ENCODE measurements at places on chromosomes 1 and 21.

- DNase-seq = peak; percentile 62
Observed at GRCh38 chr1:109793486-109794318, 30.0 kb upstream of the EPS8L3 start.

DNA sequence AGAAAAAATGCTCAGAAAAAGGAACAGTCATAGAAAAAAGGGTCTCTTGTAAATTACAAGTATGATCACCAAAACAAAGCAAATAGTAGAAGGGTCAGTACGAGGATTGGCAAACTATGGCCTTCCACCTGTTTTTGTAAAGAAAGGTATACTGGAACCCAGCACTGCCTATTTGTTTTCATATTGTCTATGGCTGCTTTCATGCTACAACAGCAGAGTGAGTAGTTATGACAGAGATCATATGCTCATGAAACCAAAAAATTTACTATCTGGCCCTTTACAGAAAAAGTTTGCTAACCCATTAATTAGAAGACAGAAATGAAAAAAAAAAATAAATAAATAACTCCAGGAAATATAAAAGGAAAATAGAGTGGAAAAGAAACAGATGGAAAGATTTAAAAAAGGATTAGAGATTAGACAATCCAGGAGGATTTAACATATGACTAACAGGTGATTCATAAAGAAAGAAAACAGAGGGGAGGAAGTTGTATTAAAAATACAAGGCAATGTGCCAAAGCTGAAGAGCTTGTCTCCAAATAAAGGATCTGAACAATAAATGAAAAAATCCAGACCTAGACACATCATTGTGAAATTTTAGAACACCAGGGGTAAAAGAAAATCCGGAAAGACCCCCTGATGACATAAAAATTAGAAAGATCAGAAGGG, 108.5 kb upstream of the SERTAD4 start:
- DNase-seq = no peak

- DNase-seq = peak; percentile 11
Observed at GRCh38 chr1:50750021-50750619, 209.9 kb downstream of the FAF1 start.

GRCh38 chr1:31412732-31413404, at the start of gene SERINC2:
Gene SERINC2 (plus strand): TSS chr1:31413213. CDS start chr1:31413266, 53 bp downstream.
- DNase-seq = no peak

- DNase-seq = no peak
Observed at GRCh38 chr1:43868741-43869067, 64.9 kb upstream of the ARTN start.

GRCh38 chr1:105416261-105416660, 1640.2 kb upstream of the PRMT6 start:
- no peak for DNase-seq

DNA sequence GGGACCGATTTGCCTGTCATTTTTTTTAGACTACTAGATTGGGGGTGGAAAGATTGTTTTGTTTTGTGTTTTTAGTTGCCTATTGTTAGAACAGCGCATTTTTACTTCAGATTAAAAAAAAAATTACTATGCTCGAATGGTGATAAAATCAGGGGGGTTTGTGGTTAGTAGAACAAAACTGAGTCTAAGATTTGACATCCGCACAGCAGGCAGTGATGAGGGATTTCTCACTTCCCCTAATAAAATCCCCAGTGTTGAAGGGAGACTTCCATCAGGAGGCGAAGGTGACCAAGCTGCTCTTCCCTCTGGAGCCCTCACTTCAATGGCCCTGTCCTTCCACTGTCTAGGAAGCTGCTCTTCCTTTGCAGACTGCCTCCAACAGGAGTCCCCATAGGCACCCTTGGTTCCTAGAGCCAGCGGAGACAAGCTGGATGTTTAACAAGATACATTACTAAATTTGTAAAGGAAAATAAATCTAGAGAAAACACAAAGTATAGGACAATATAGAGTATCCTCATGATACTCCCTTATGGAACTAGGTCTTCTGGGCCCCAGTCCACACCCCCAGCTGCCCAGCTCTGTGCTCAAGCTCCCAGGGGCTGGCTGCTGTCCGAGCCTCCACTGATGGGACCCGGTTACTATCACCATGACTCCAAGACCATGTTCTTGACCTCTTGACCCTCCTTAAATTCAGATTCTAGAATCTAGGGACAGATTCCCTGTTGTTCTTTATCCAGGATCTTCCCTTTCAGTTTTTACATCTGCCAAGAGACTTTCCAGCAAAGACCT, 31.0 kb downstream of the TENT5C start:
- peak; percentile 46 for DNase-seq

- no peak for DNase-seq
Observed at GRCh38 chr1:201329286-201329685, 46.0 kb downstream of the PKP1 start.

DNA sequence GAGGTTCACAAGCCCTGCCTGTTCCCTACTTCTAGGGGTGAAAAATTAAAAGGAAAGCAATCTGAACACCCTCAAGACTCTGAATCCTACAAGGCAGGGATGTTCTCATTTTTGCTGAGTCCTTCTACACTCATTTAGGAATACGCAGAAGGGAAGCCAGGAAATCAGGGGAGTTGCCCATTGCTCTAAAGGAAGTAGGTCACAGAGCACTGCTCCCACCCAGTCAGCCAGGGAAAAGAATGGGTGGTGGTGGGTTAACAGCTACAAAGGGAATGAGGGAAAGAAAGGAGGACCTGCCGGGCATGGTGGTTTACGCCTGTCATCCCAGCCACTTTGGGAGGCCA, 2.4 kb upstream of the CTTNBP2NL start:
- DNase-seq = no peak

GRCh38 chr21:42733874-42734273, 80.5 kb downstream of the PDE9A start:
- DNase-seq = no peak

DNA sequence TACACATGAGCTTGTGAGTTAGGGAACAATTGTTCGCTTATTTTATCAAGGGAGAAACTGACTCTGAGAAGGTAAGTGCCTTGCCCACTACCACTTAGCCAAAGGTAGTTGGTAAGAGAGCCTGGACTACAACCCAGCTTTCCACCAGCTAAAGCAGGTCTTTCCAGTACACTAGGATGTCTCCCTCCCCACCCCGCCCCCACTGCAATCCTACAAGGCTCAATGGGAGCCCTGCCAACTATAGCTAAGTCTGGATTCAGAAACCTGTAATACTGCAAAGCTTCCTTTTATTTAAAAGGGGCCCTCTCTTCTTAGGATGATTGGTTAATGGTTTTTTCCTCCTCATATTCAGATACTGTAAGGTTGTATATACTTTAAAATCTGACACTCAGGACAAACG, 102.0 kb upstream of the C8B start:
- DNase-seq = no peak

DNA sequence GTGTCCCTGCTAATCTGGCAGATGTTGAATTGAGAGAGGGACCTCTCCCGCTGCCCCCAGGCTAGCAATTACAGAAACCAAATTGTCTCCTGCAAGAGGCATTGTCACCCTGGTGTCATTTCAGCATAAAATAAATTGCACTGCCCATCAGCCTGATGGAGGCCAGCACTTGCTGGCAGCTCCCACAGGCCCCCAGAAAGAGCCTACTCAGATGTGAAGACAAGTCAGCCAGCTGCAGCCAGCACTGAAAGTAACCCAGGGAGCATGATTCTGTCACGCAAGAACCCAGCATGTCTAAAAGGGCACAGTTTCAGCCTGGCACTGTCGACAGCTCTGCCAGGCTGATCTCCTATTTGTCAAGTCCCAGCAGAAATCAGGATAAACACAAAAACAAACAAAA, 110.3 kb upstream of the CTTNBP2NL start:
- DNase-seq = no peak

DNA sequence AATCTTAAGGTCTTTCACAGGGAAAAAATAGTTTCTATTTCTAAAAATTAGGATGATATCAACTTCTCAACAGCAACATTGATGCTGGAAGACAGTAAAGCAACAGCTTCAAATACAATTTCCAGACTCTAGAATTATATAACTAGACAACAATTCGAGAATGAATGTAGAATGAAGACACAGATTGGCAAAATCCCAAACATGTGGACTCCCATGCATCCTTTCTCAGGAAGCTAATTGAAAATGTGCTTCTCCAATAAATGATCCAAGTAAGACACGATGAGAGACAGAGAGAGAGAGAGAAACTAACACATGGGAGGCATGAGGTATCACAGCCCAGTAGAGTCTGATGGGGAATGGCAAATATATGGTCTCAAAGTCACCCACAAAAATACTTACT, 21.5 kb upstream of the SIM2 start:
- no peak for DNase-seq

DNA sequence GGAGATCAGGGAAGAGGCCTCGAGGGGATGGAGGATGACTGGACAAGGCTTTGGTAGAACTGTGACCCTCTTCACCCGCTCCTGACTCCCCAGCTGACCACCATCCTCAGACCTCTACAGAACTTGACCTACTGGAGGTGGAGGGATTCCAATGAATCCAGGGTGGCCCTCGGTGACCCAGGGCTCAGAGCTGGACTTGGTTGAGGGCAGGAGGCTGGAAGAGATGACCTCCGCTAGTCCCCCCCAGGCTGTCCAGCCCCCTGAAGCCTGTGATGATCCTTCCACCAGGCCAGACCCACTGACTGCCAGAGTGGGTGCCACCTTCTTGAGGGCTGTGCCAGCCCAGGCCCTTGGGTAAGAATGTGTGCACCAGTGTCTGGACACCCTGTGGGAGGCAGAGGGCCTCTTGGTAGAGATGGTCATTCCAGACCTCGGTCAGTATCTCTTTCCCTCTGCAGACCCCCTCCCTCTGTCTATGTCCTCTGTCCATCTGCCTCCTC, 44.9 kb downstream of the ATP1B1 start:
- DNase-seq = no peak

- no peak for DNase-seq
Observed at GRCh38 chr21:19048098-19048672, 644.6 kb upstream of the TMPRSS15 start.

DNA sequence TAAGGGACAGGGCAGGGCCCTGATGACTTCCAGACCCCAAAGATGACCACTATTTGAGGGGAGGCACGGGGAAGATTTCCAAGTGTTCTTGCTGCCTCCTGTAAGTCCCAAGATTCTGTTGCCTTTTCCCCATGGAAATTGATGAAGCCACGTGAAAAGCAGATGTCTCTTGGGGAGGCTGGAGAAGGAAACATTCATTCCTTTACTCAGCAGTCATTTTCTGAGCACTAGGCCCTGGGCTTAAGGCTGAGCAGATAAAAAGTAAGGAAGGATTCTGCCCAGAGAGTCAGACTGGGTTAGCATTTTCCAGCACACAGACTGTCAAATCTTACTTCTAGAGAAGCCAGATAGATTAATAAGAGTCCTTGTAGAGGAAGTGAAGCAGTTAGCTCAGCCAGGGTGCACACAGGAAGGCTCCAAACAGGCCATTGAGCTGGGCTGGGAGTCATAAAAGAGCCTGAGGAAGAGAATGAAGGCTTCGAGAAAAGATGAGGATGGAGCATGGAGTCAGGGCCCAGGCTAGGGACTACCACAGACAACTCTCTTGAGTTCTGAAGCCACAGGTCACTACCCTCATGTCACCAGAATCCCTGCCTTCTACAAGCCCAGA, 10.1 kb downstream of the EXTL1 start:
- no peak for DNase-seq

DNA sequence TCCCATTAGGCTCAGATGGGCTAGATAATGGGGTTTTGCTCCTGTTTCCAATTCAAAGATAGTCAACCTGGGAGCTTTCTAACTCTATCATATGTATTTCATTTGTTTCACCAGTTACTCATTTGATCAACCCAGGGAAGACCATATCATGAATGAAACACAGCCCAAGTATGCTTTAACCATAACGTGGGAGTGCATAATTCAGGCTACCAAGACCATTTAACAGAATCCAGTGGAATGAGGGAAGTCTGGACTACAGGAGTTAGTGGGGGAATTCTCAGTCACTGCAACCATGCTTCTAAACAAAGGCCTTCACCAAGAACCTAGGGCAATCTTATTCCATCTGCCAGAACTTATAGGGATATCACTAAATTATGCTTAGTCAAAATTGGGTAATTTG, 15.0 kb upstream of the SLC16A1 start:
- DNase-seq = no peak

DNA sequence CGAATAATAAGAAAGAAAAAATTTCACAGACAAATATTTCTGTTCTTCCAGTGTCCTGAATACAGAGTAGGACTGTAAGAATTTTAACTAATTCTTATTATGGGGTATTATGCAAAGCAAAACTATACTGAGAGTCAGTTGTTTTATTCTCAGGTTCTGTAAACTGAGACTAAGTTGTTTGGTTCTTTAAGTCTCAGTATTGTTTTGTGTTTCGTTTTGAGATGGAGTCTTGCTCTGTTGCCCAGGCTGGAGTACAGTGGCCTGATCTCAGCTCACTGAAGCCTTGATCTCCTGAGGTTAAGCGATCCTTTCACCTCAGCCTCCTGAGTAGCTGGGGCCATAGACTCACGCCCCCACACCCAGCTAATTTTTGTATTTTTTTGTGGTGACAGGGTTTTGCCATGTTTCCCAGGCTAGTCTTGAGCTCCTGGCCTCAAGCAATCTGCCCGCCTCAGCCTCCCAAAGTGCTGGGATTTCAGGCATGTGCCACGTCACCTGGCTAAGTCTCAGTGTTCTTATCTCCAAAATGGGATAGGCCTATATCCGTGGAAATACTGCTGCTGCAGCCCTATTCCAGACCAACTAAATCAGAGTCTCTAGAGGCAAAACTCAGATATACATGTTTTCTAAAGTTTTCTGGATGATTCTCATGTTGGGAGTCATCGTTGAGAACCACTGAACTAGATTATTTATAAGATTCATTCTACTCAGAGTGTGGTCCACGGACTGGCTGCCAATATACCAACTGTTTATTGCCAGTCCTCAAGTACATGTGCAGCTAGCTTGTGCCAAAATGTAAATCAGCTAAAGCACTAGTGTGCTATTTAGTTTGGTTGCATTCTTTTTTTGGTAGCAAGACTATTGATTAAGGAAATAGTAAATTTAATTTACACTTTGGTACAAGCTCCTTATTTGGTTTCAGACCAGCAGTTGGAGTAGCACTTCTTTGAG, 116.6 kb downstream of the HS2ST1 start:
- DNase-seq = no peak

- peak; percentile 11 for DNase-seq
Observed at GRCh38 chr21:25094695-25095094, 512.6 kb downstream of the MRPL39 start.

DNA sequence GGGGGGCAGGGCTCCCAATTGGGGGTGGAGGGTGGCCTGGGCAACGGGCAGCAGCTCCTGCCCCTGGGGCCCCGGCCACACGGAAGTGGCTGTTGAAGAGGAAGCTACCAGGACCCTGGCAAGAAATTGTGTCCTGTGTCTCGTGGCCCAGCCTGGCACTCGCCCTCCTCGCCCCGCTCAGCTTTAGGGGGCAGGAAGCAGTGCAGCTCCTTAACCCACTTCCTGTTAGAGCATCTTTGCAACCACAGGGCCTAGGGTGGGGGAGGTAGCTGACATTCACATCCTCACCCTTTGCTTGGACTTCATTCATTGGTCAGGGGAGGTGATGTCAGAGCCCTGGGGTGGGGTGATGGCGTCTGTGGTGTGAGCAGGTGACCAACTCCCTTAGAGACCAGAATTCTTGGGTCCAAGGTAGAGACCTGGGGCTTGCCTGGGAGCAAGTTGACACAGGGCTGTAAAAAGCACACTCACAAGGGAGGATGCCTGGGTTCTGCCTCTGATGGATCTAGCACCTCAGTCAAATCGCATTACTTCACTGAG, at the start of gene ARHGAP30:
ARHGAP30 (minus strand) TSS at position 161 of the 540 bp plus-strand sequence. CDS start 267 bp downstream, outside the sequence.
- DNase-seq = peak; percentile 95

- DNase-seq = peak; percentile 87
Observed at GRCh38 chr1:20174937-20175666, 10.8 kb upstream of the UBXN10 start.

GRCh38 chr1:66931590-66931989, 6.8 kb downstream of the MIER1 start:
- no peak for DNase-seq

GRCh38 chr1:59776960-59777852, 37.5 kb upstream of the HOOK1 start:
- no peak for DNase-seq
